NCI-H1417 treated with DMSO at 0.1 percent for 48 hours (cell line): ENCODE measurements at places on chromosomes 6 and 20.

DNA sequence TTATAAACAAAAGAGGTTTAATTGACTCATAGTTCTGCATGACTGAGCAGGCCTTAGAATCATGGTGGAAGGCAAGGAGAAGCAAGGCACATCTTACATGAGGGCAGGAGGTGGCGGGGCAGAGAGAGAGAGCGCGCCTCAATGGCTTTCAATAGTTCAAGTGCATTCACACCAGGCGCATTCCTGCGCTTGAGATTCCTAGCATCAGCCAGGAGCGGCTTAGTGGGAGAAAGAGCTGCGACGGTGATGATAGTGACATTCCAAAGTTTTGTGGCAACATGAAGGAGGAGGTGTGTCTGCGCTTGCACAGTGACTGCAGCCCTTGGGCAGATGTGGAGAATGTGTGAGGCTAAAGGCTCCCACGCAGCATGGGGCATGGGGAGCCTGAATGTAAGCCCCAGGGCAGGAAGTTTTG is 25.0 kb upstream of the EMILIN3 start:
- no peak for DNase-seq

DNA sequence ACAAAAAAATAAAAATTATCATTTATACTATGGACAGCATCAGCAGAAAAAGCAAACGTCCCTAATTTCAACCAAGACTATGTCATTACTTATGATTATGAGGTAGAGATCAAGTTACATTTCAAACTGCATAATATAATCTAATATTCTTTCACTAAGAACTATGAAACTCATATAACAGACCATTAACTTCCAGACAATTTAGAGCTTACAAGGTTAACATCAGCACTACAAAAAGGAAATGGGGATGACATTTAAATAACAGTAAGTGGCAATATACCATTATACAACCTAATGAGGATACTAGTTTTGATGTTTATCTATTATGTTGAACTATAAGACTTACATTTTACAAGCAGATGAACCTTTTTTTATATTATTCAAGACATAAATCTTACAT is 261.0 kb upstream of the THEMIS start:
- no peak for DNase-seq

- no peak for DNase-seq
These were observed 252.8 kb upstream of the MMS22L start for GRCh38 chr6:97535800-97536199.

GRCh38 chr20:25580711-25581110 is 4.6 kb downstream of the NINL start:
- DNase-seq = no peak

DNA sequence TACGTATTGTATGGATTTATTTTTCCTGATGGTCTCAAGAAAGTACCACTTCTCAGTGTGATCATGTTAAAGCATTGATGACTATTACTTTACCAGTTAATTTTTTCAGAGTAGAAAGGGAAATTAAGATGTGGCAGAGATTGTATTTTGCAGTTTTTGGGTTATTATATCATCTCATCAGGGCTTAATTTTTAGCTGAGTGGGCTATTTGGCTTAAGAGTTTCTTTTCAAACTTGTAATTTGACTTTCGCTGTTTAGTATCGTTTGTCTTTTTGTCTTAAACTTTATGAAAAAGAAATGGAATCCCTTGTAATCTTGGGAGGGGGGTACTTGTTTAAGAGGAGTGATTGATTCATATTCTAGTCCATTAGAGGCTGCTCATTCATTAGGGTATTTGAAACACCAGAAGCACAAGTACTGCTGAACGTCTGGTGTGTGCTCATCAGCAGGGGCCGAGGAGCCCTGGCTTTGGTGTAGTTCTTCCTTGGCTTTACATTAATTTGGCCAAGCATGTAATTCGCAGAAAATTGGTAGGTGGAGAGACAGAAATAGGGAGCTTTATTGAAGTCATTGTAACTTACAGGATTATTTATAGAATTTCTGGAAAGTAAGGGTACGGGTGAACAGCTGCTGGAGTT is 112.4 kb downstream of the TIAM2 start:
- no peak for DNase-seq

DNA sequence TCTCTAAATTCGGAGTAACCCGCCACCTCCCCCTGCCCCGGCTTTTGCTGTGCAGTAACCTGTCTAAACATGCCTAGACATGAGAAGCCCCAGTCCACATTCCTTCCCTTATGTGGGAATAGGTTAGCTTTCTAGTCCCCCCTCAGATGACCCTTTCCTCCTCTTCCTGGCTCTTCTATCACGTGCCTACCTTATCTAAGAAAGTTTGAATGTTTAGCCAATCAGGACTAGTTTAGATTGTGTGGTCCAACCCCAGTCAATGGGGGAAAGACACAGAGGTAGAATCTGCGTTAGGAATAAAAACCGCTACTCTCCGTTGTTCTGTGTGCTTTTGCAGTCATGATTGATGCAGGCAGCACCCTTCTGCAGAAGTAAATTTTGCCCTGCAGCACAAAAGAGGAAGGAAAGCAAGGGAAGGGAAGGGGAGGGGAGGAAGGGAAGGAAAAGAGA is 69.0 kb upstream of the CD93 start:
- no peak for DNase-seq

DNA sequence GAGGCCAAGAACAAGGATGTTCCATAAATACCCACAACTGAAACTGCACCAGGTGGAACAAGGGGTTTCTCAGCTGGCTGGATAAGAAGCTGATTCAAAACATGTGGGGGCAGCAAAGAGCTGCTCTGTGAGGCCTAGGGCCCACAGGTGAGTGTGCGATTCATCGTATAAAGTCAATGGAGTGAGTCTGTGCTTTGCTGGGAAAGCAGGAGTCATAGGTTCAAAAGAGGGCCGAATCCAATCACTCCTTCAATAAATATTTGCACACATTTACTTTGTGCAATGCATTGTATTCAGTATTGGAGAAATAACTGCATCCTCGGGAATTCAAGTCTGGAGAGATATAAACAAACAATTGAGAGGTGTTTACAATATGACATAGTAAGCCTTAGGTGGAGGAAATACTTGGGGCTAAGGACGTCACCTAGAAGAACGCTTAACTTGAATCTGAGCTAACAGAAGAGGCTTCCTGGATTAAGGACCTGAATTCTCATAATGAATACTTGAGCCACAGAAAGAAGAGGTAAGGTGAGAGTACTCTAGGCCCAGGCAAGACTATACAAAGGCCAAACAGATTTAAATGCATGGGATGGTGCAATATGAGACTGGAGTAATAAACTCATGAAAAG is 83.7 kb upstream of the TMEM30A start:
- DNase-seq = no peak

GRCh38 chr6:63637865-63638445 is 2.4 kb downstream of the PHF3 start:
- no peak for DNase-seq

GRCh38 chr6:159590835-159591234 is 102.2 kb downstream of the SOD2 start:
- DNase-seq = no peak

- no peak for DNase-seq
These were observed 6.1 kb downstream of the SIRPG start for GRCh38 chr20:1651268-1652058.

DNA sequence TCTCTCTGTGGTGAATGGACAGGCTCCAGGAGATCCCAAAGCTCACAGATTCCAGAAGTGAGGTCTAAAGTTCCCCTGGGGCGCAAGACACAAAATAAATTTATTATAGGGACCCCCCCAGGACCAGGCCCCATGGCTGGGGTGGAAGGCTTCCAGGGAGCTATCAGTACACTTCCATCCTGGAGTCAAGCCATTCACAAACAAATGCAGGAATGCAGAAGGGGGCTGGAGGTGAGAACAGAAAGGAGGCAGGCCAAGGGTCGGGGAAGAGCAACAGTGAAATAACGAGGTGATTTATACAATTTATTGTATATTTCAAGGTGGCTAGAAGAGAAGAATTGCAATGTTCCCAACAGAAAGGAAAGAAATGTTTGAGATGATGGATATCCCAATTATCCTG is 126.9 kb downstream of the LY86 start:
- DNase-seq = no peak

GRCh38 chr20:40896814-40897700 is 131.6 kb upstream of the TOP1 start:
- no peak for DNase-seq

GRCh38 chr6:43838276-43839036 is 68.4 kb downstream of the VEGFA start:
- no peak for DNase-seq

- no peak for DNase-seq
These were observed 24.4 kb upstream of the EDN1 start for GRCh38 chr6:12265791-12266190.

DNA sequence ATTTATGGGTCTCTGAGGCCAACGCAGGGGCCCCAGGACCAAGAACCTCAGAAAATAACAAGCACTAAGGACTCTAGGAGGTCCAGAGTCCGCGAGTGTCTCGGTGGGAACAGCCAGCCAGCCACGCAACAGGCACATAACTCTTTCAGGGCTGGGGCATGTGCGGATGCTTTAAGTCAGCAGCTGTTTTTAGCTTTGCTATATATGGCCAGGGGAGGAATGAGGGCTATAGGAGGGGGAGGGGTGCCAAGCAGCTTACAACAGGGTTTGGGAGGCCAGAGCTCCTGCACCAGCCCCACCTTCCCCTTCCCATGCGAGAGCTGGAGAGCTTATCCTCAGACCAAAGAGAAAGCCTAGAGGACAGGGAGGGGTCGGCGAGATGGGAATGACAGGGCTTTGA is 6.2 kb downstream of the JPH2 start:
- DNase-seq = no peak

DNA sequence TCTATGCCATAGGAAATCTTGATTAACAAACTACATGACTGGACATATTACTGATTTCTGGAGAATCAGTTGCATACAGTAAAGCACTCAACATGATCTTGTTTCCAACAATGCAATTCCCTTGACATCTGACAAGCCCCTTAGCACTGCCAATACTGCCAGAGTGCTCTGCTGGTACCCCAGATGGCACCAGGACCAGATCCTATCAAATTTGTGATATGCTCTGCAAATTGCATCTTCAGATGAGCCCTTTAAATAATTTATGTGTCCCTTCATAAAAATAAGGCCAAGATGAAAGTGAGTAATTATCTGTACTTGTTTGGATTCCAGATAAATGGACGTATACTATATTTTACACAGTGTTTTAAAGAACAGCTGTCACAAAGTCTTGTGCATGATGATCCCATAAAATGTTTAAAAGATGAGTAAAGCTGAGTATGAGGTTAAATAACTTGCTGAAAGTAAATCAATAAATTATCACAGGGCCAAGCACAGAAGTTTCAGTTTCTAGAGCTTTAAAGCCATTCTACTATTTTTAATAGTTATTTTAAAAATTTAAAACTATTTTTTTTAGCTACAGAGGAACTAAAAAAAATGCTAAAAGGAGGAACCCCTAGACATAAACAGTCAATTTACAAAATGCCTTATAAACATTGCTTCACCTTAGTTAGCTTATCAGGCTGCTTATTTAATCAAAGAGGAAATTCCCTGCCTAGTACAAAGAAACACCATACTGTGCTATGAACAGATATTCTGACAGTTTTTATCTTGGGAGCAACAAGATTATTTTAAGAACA is 42.1 kb downstream of the NUDT3 start:
- no peak for DNase-seq

DNA sequence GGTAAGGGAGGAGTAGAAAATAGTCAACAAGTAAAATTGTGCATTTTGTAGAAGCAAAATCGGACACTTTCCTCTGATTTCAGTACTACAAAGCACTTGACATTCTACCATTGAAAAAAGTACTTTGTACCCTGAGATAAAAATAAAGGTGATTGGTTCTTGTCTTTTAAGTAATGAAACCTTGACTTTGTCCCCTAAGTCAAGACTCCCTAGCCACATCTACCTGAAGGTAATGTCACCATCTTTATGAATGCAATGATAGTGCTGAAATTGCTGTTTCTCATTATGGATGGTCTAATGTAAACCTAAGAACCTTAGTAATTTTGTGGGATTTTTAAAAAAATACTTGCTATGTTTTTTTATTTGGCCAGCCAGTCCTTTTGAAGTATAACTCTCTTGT is 2.4 kb upstream of the MAN1A1 start:
- DNase-seq = no peak

- no peak for DNase-seq
These were observed 59.3 kb downstream of the EPB41L2 start for GRCh38 chr6:131003488-131004386.

- DNase-seq = no peak
These were observed 255.3 kb upstream of the GJE1 start for GRCh38 chr6:141877275-141877983.

- no peak for DNase-seq
These were observed 526.4 kb downstream of the PRKN start for GRCh38 chr6:162200945-162201690.

GRCh38 chr6:31765910-31766794 is 3.7 kb downstream of the SAPCD1 start:
- DNase-seq = no peak
